ENCODE measurements at places on chromosomes 12 and 14.

DNA sequence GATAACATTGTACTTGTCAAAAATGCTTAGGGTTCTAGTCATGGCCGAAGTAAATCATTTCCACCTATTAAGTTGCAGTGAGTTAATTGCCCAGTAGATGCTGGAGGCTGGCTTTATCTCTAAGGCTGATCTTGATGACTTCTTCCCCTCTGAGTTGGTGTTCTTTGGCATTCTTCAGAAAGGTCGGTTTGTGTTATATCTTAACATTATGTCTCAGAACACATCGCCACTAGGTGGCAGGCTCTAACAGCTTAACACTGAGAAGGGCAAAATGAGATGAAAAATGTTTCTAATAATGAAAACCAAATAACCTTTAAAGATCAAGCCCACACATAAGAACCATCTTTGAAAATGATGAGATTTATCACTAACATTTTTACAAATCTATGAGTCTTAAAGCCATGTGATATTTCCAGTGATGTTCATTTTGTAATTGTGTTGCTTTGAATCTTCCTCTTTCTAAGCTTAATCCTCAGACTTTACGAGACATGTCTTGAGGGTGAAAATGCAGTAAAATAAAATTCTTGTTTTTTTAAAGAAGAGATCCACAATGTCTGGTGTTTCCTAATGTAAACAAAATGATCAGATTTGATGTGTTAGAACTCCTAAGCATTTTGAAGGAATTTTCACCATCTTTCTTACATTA is 28.6 kb downstream of the SUDS3 start:
- peak; percentile 80 for DNase-seq

DNA sequence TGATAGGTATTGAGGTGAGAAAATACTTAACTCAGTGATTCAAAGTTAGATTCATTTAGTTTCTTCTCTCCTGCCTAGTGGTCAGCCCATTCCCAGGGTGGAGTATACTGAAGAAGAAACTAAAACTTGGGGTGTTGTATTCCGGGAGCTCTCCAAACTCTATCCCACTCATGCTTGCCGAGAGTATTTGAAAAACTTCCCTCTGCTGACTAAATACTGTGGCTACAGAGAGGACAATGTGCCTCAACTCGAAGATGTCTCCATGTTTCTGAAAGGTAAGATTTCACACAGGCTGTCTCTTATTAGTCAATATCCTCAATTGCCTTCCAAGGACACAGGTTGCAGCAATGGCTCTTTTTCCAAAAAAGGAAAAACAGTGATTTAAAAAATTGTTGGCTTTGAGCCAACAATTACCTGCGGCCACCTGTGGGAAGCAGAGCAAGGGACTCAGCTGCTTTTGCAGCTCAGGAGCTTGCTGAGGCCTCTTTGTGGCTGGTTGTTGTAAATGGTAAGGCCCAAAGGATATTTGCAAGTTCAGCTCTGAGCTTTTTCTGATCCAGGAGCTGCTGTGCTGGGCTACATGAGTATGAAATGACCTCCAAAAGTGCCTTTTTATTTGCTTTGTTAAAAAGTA is 33.9 kb downstream of the TPH2 start:
- no peak for DNase-seq

GRCh38 chr14:88296351-88296750 is 26.7 kb downstream of the KCNK10 start:
- DNase-seq: no peak

- no peak for DNase-seq
These were observed 4.8 kb downstream of the CCDC177 start for GRCh38 chr14:69569859-69570258.

DNA sequence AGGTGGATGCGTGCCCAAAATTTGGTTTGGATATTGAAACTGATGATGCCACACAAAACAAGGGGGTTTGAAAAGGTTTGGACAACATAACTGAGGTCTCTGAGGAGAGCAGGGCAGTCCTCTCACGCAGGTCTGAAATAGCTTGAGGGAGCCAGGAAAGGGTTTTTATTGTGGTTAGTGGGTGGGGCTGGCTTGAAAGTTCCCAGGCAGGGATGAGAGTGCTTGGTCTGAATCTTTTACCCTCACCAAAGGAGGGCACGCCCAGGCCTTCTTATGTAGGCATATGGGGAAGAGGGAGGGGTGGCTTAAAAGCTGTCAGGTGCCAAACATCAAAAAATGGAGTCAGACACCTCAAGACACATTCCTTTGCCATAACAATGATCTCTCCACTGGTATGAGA is 493.1 kb upstream of the CCDC196 start:
- DNase-seq: no peak

DNA sequence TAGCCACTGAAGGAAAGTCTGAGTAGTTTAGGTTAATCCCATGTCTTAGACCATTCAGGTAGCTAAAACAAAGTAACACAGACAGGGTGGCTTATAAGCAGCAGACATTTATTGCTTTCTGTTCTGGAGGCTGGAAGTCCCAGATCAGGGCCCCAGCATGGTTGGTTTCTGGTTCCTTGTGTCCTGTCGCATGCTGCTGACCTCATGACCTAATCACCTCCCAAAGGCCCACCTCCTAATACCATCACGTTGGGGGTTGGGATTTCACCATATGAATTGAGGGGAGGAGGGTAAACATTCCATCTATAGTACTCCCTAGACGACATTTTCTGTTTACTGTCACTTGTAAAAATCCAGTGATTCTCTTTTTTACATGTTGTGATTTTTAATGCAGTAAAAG is 148.6 kb downstream of the FBXL14 start:
- no peak for DNase-seq

DNA sequence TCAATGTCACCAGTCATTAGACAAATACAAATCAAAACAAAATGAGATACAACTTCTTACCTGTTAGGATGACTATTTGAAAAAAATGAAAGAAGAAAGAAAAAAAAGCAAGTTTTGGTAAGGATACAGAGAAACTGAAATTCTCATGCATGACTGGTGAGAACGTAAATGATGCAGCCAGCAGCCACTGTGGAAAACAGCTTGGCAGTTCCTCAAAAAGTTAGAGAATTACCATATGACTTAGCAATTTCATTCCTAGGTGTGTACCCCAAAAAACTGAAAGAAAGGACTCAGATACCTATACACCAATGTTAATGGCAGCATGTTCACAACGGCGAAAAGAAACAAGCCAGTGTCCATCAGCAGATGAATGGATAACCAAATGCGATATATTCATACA is 26.6 kb downstream of the NINJ2 start:
- DNase-seq: no peak

GRCh38 chr12:30845676-30846075 is 80.9 kb upstream of the TSPAN11 start:
- DNase-seq: no peak

DNA sequence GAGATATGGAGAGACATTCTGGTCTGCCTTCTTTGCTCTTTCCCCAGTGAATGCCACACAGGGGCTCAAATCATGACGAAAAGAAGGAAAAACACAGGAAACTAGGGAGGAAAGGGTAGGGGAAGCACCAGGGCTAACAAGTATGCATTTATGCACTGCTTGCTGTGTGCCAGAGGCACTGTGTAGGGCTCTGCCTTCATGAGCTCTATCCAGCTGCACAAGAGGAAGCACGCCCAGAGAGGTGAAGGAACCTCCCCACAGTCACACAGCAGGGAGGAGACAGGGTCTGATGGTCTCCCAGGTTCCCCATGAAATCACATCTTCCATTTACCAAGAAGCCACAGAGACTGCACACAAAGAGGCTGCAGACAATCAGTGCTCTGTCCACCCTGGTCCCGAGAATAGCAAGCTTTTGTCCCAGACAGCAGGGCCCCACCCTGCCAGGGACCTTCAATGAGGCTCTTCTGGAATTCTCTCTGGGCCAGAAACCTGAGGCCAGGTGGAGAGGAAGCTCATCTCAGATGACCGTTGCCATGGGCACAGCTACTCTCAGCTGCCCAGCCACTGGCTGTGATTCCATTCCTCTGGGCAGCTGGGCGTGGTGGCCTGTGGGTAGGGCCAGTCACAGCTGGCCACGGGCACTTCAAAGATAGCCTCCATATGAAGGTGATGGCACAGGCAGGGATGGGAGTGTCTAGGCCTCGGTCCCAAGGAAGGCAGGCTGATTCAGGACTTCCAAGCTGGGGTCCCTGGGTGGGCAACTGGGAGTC is 7.3 kb upstream of the TRPV4 start:
- DNase-seq: peak; percentile 71

DNA sequence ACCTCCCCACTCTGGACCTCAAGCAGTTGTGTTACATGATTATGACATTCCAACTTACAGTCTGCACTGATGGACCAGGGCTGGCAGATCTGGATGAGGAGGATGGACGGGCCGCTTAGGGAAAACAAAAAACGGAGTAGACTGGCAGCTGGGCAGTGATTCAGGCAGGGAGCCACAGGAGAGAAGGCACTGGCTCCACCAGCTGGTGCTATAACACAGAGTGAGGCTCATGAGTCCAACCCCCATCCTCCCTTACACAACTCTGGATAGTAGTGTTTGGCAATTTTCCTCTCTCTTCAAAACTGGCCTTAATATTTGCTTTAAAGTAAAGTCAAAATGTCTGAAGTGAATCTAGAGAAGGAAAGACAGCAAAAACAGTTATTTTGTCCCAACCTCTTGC is 9.7 kb upstream of the RIC8B start:
- peak; percentile 47 for DNase-seq

GRCh38 chr14:64394977-64395633 is 7.0 kb downstream of the MTHFD1 start:
- DNase-seq: no peak

- no peak for DNase-seq
These were observed 604.9 kb downstream of the MED13L start for GRCh38 chr12:115672506-115673080.

GRCh38 chr12:1859643-1860042 is 39.3 kb downstream of the LRTM2 start:
- no peak for DNase-seq

DNA sequence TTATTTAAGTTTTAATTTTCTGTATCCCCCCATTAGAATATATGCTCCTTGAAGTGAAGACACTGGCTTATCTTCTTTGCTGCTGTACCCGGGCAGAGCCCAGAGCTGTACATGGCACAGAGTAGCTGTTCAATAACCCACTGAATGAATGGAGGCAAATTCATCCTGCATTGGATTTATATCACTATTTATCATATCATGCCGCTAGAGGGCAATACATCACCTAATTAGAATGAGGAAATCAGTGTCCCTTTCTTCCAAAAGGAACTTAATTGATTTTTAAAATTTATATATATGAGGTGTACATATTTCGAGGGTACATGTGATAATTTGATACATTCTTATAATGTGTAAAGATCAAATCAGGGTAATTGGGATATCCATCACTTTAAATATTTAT is 89.2 kb upstream of the TMEM260 start:
- peak; percentile 64 for DNase-seq

GRCh38 chr12:95755261-95755865 is 35.2 kb downstream of the NTN4 start:
- DNase-seq: no peak

DNA sequence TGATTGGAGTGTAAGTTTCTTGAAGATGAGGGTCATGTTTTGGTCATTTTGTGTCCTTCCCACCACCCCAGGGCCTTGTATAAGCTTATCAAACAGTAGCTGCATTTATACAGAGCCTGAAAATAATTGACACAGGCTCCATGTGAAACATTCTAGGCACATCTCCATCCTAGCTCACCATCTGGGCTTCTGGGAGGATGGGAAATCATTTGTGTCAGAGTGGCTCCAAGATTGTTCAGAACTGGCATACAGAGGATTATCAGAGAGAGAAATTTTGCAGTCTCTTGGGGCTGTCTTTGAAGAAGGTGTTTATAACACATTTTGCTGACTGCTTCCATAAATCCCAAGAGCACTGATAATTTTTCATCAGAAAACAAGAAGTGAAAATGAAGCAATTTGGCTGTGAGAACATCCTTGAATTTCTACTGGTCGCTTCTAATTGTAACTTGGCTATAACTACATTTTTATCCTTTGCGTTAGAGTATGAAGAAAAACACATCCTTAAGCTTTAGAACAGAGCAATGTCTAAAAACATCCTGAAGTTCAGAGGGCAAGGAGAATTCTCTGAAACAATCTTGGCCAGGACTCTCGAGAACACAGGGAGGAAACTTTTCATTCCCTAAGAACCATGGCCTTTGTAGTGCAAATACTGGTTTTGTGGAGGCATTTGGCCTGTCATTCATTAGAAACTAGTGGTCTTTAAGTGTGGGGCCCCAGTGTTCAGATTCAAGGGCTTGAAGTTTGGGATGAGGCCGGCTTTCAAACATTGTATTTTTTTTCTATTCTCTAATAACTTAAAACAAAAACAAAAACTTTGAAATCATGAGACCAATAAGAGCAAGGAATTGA is 151.1 kb downstream of the DACT1 start:
- DNase-seq: no peak

DNA sequence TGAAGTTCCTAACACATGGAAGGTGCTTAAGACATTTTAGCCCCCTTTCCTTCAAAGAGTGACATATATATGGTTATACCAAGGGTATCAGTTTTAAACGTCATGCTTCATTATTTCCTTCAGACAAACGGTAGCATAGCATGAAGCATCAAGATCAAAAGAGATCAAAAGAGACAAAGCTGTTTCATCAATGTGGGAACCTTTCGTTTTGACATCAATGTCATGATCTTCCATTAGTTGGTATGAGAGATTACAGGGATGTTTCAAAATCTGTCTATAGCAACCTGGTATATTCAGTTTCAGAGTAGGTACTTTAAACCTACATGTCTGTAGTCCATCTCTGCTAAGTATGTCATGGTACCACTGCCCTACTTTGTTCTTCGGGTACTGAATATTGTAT is 28.3 kb downstream of the PUS7L start:
- no peak for DNase-seq

DNA sequence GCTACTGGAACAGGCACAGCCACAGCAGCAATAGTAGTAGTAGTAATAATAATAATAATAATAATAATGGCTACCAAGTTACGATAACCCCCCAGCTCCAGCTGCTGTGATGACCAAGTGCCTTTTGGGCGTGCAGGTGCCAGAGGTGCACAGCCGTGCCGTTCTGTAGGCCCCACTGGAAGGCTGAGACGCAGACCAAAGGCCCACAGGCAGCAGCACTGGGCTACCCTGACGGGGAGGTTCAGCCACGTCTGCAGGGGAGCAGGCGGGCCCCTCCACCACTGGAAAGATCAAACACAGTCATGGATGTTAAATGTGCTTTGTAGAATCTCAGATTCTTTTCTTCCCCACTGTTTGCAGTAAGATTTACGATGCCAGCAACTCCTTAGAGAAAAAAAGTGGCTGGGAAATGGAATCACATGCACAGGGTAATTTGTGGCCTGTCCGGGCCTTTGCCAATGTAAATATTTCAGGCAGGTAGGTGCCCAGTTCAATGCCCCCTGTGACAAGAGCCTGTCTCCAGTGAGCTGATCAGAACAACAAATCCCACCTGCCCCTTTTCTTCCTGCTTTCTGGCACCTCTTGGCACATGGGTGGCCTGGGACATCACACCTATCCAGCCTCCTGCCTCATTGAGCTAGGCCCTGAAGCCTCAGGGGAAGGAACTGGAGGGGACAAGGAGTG is 32.6 kb downstream of the CCDC85C start:
- no peak for DNase-seq

- DNase-seq: no peak
These were observed 2.8 kb downstream of the GNS start for GRCh38 chr12:64756376-64756775.
